ENCODE measurements at places on chromosomes 13 and 19.

DNA sequence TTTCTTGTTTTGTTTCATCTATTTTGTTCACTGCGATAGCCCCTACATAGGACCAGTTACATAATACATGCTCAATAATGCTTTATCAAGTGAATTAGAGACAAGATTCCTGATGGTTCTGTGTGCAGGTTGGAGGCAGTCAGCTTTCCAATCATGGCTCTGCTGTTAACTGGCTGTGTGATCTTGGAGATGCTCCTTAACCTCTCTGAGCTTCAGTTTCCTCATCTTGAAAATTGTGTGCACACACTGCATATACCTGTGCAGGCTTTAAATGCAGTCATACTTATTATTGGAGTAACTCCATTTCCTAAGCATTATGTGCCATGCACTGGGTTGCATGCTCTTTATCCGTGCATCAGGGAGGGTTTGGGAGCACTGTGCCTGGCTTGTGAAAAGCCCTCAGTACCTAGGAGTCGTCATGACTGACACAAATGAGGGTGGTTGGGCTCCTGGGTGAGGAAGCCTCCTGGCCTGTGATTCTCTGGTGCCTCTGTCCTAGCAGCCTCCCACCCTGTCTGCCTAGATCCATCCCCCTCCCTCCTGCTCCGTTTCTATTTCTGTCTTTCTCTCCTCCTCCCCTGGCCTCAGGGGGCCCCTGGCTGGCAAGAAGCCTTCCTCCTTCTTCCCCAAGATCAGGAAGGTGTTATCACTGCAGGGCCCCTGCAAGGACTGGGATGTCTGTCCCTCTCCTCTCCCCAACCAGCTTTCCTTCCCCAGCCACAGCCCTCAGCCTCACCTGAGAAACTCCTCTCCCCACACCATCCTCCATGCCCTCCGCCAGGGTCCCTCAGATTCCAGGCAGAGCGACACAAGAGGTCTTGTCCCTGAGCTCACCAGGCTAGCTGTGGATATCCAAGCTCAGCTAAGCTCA lies 8.7 kb downstream of the IFNL1 start:
- no peak for DNase-seq

DNA sequence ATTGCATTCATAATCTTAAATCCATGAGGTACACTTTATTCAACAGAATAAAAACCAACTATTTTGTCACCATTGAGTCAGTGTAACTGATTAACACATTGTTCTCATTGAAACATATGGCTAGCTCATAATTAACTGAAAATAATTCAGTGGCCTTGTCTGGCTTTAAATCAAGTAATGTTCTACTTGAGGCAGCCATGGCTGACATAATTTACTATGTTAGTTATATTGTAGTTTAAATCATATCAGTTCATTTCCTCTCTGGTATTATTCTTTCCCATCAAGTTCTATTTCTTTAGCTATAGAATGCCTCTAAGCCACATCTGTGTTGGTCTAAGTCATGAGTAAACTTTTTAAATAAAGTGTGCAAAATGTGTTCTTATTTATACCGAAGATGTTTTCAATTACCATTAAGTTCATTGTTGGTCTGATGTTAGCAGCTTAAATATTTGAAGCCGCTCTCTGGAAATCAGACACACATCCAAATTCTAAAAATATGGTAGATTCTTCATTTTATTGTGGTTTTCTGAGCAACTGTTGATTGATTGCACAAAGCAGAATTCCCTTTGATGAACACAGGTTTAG lies 393.7 kb downstream of the GPC6 start:
- DNase-seq, result no peak

DNA sequence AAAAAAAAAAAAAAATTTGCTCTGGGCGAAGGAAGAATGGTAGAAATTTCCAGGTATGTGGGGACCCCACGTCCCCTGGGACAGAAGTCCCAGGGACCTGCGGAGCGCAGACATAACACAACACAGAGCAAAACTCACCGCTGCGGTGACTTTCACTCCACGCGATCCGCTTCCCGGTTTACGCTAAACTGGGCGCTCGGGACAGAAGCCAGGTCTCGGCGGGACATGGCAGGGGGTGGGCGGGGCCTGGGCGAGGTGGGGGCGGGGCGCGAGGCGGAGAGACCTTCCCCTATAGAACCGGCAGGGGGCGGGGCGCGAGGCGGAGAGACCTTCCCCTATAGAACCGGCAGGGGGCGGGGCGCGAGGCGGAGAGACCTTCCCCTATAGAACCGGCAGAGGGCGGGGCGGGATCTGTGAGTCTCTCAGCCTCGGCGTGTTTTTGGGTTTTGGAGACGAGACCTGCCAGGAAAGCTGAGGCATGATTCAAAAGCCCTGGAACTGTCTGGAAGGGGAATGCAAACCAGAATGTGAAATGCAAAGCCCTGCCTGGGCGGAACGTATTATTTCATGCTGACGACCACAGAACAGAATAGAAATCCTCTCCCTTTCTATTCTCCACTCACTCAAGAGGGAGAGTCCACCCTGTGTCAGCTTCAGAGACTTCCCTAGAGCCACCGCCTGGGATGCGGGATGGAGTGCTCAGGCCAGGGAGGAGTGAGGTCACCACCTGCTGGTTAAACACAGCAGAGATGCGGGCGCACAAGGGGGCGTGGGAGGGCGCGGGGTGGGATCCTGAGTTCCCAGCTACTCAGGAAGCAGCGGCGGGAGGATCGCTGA lies 20.2 kb upstream of the ERVV-1 start:
- peak; percentile 63 for DNase-seq

- no peak for DNase-seq
Observed at GRCh38 chr19:40444825-40445312, 734 bp upstream of the SERTAD3 start.

DNA sequence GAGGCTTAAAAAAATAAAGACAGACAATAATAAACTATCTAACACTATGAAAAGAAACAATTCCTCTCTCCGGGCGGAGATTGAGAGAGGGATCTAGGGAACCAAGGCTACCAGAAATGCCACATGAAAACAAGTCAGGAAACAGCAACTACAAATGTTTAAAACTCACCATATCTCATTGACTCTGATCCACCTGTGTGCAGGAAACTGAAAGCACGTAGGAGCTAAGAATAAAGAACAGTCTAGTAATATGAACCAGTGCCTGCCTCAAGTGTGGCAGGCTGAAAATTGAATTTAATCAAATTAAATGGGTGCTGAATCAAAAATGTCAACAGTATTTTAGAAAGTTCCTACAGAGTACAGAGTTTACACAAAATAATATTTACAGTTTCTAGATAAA lies 1701.0 kb downstream of the SLITRK5 start:
- DNase-seq, result no peak

DNA sequence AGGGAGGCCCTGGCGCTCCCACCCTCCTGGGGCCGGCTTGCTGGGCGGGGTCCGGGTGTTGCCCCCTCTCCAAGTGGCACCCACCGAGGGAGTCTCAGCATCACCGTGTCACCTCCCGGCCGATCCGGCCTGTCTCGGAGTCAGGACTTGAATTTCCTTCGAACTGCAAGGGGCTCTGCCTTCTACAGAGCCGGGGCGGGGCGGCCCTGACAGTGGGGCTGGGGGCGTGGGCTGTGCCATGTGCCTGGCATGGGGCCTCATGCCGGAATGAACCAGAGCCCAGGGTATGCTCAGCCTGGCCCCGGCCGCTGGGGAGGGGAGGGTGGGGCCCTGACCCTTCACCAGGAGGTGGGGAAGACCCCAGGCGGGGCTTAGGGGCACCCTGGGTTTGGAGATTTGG lies 47.0 kb upstream of the TCF3 start:
- no peak for DNase-seq
